ENCODE measurements at places on chromosomes 5 and 9.
A peak's percentile ranks its signal among the peaks of the same experiment; 100 is the strongest.

- DNase-seq, result no peak
These were observed 23.9 kb upstream of the MAPK9 start for GRCh38 chr5:180315762-180316212.

DNA sequence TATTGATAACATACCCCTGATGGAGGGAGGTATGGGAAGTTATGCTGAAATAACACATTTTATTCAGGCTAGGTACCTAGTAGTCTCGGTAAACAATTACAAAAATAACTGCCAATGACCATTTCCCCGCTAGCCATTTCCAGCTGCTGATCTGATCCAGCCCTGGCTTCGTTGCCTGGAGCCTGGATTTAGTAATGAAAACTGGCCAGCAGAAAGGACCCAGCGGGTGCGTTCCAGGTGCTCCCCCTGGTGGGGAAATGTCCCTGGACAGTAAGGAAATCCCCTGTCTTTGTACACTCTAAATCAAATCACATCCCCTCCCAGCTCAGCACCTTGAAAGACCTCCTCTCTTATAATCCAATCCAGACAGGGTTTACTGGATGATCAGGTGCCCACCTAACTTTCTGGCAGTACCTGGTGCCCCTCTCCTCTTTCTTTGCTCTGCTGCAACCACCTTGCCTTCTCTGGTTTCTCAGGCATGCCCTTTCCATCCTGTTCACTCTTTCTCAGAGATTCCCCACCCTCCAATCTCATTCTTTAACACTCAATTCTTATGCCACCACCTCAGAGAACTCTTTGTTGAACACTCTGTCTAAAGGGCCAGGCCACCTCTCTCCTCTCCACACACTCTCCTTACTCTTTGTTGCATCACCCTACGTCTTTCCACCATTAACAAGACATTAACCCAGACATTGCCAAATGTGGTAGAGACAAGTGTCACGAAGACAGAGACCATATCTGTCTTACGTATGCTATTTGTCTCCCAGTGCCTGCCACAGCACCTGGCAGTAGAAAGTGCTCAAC lies 50.1 kb upstream of the SMAD5 start:
- DNase-seq, result peak; percentile 42

- DNase-seq, result no peak
These were observed 41.5 kb downstream of the SAR1B start for GRCh38 chr5:134590992-134591659.

- DNase-seq, result no peak
These were observed 764.3 kb upstream of the TYRP1 start for GRCh38 chr9:11928871-11929321.

GRCh38 chr9:76366275-76366674 lies 28.0 kb downstream of the RFK start:
- no peak for DNase-seq

Data from stromal cell of bone marrow (primary cell).